ENCODE measurements at places on chromosomes 13 and 19.

DNA sequence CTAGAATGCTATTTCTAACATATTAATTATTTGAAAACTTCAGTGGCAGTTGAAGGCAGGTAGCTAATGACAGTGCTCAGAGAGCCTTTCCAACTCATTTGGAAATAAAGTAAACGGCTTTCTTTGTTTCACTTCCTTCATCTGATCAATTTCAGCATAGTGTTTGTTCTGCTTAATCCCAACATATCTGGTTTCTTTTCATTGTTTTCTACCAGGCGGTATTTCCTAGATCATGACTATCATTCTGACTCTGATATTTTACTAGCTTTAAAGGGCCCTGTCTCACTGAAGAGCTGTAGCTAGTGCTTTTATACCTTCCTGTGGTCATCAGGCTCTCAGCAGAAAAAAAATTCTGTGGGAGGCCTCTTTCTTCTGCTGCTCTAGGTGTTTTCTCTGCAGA lies 178.6 kb downstream of the RBM26 start:
- DNase-seq = no peak

GRCh38 chr13:71979616-71980015 lies 112.6 kb upstream of the DACH1 start:
- peak; percentile 15 for DNase-seq

- DNase-seq = peak; percentile 14
Measured at GRCh38 chr19:13718733-13719132, 45.6 kb upstream of the MRI1 start.

- peak; percentile 73 for DNase-seq
Measured at GRCh38 chr19:41958367-41959055, 610 bp downstream of the RABAC1 start.

DNA sequence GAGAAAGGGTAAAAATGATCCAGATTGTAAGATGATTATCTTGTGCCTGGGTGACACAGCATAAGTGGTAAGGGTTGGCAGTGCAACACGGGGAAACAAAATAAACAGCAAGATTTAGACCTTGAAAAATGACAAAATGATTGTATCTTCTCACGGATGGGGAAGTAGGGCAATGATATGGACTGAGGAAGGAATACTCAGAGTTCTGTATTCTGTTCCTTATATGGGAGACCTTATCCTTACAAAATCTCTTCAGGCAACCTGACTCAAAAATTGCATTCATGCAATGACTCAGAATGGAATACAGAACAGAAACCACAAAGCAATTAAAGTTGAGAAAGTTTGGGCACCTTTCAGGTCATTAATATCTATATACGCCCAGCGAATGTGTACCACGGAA lies 149.0 kb downstream of the HS6ST3 start:
- no peak for DNase-seq

DNA sequence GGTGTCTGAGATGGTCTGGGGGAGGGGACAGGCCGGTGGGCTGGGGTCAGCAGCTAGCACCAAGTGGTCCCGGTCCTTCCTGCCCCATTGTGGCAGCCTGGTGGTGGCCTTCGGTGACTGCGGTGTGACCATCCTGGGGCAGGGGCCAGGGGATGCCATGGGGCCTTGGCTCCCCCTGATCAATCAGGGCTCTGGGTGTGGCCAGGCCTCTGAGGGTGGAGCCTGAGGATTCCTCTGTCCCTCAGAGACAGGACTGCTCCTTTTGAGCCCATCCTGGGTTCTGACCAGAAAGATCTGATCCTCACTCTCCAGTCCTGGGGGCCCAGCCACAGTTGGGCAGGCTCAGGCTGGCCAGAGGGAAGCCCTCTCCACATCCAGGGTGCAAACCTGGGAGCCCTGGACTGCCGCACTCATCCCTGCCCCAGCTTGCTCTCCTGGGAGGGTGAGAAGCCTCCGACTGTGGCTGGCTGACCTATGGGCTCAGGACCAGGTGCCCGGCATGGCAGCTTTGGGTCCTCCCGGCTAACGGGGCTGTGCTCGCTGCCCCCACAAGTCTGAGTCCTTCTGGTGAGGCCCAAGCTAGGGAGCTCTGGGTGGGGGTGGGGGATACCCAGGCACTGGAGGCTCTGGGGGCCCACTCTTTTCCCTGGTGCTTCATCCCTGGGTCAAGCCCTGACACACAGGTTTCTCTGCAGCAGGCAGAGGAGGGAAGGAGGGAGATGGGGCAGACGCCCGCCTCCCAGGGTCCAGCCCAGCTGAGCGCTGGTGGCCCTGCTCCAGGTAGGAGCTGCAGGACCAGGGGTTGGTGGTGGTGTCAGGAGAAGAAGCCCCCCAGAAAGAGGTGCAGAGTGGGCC lies 59.5 kb downstream of the IER2 start:
- no peak for DNase-seq
